ENCODE measurements at places on chromosomes 11 and 22. TPM values are rescaled to one million over a fixed set of nuclear protein-coding genes. Genes with fewer than 3 reads are reported as not detected.

- peak overlapping the region; percentile 35 for H3K4me3 ChIP-seq
- no peak overlapping the region for H3K27ac ChIP-seq
- H3K4me1 ChIP-seq = peaks cover 19% of the 10 kb centered on the region
- no peaks in the 10 kb centered on the region for H3K27me3 ChIP-seq
These were observed 781 bp downstream of the NECTIN1 start for GRCh38 chr11:119728211-119728626.

DNA sequence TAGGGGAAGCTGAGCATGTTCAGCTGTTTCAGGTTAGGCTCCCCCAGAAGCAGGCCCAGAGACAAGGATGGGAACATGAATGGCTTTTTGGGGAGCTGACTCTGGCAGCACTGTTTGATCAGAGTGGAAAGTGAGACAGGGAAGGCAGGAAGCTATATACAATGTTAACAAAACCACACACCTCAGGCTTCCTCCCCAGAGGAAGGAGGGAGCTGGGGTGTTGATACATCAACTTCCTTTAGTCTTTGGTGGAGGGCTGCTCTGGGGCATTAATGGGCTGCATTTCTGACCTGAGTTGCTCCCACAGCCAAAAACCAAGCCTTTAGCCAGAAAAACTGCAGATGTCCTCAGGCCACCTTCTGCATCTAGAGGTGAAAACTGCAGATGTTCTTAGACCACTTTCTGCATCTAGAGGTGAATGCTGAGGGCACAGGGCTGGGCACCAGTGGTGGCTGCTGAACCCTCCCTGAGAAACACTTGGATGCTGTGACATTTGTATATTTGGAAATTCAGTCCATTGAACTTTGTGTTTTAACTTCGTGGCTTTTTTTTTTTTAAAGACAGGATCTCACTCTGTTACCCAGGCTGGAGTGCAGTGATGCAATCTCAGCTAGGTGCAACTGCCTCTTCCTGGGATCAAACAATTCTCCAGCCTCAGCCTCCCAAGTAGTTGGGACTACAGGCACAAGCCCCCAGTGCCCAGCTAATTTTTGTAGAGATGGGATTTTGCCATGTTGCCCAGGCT lies 49.9 kb downstream of the KIAA1671 start:
- H3K27ac ChIP-seq = peak overlapping the region; percentile 49
- no peak overlapping the region for H3K4me3 ChIP-seq
- H3K36me3 ChIP-seq = no peaks in the 10 kb centered on the region
- H3K27me3 ChIP-seq = no peaks in the 10 kb centered on the region

GRCh38 chr11:61429346-61429690 lies 457 bp downstream of the CPSF7 start:
- peak overlapping the region; percentile 82 for H3K4me3 ChIP-seq
- DNase-seq = peak; percentile 46
- peaks cover 36% of the 10 kb centered on the region for H3K36me3 ChIP-seq
- no peaks in the 10 kb centered on the region for H3K27me3 ChIP-seq
- peaks cover 6% of the 10 kb centered on the region for H3K4me1 ChIP-seq

- DNase-seq = peak; percentile 51
- H3K36me3 ChIP-seq = no peaks in the 10 kb centered on the region
- H3K27ac ChIP-seq = no peak overlapping the region
These were observed 11.8 kb downstream of the TIGD3 start for GRCh38 chr11:65366340-65366773.

Gene RTN4R
- total RNA-seq = 7.2 TPM

- no peaks in the 10 kb centered on the region for H3K4me1 ChIP-seq
- H3K27me3 ChIP-seq = no peaks in the 10 kb centered on the region
- no peak overlapping the region for H3K27ac ChIP-seq
- H3K36me3 ChIP-seq = no peaks in the 10 kb centered on the region
- no peak for DNase-seq
These were observed 50.9 kb upstream of the HEPHL1 start for GRCh38 chr11:93969925-93970922.

- H3K27ac ChIP-seq = no peak overlapping the region
- no peaks in the 10 kb centered on the region for H3K36me3 ChIP-seq
- no peak for DNase-seq
- peaks cover 9% of the 10 kb centered on the region for H3K4me1 ChIP-seq
- no peaks in the 10 kb centered on the region for H3K27me3 ChIP-seq
These were observed 8.7 kb upstream of the MPEG1 start for GRCh38 chr11:59221441-59221840.

GRCh38 chr11:60795291-60795690 lies 10.2 kb downstream of the MS4A10 start:
- H3K36me3 ChIP-seq = no peaks in the 10 kb centered on the region
- H3K4me1 ChIP-seq = no peaks in the 10 kb centered on the region
- no peak overlapping the region for H3K27ac ChIP-seq
- no peaks in the 10 kb centered on the region for H3K27me3 ChIP-seq

- no peaks in the 10 kb centered on the region for H3K4me1 ChIP-seq
- DNase-seq = no peak
- no peak overlapping the region for H3K4me3 ChIP-seq
- no peaks in the 10 kb centered on the region for H3K36me3 ChIP-seq
- no peaks in the 10 kb centered on the region for H3K27me3 ChIP-seq
- H3K27ac ChIP-seq = no peak overlapping the region
These were observed 157.9 kb upstream of the C11orf87 start for GRCh38 chr11:109264128-109264527.

Gene SMIM38
- 2.0 TPM for total RNA-seq

DNA sequence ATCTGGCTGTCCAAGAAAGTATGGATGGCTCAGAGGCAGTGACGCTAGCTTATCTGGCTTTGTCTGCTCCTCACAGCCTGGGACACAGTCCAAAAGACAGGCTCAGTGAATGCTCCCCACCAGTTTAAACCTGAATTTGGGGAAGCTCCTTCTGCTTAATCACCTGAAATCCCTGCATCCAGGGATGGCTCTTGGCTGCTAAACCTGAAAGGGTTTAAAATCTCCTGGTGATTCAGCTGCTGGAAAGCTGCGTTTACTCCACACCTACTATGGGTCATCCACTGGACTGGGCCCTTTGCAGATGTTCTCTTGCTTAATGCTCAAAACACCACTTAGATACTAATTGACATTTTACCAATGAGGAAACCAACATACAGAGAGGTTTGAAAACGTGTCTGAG lies 302.0 kb upstream of the NARS2 start:
- H3K36me3 ChIP-seq = no peaks in the 10 kb centered on the region
- no peak for DNase-seq
- H3K4me3 ChIP-seq = no peak overlapping the region
- H3K4me1 ChIP-seq = no peaks in the 10 kb centered on the region
- no peaks in the 10 kb centered on the region for H3K27me3 ChIP-seq

DNA sequence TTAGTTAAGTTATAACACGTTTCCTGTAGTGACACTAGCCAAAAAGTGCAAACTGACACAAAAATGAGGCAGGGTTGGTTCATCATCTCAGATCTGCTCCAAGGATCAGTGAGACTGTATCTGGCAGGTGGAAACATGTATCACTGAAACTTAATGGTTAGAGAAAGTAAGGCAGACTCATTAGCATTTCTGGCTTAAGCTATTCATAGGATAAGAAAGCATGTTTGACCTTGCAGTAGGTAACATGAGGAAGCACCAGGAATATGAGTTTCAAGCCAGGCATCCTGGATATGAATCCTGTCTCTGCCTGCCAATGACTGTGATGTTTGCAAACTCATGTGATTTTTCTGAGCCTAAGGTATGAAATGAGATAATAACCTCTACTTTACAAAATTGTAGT lies 732.1 kb downstream of the NELL1 start:
- no peaks in the 10 kb centered on the region for H3K4me1 ChIP-seq
- H3K36me3 ChIP-seq = no peaks in the 10 kb centered on the region
- no peak overlapping the region for H3K27ac ChIP-seq
- no peak overlapping the region for H3K4me3 ChIP-seq

- H3K4me3 ChIP-seq = no peak overlapping the region
- peaks cover 20% of the 10 kb centered on the region for H3K4me1 ChIP-seq
- H3K27ac ChIP-seq = peak overlapping the region; percentile 6
- no peaks in the 10 kb centered on the region for H3K27me3 ChIP-seq
These were observed 28.3 kb downstream of the GRIK4 start for GRCh38 chr11:120539667-120540369.

GRCh38 chr22:19576460-19577421 lies 52.5 kb upstream of the CLDN5 start:
- H3K4me3 ChIP-seq = no peak overlapping the region
- H3K27me3 ChIP-seq = no peaks in the 10 kb centered on the region
- H3K36me3 ChIP-seq = no peaks in the 10 kb centered on the region
- H3K27ac ChIP-seq = no peak overlapping the region
- DNase-seq = no peak
- peaks cover 23% of the 10 kb centered on the region for H3K4me1 ChIP-seq

Gene C11orf54
- 53.7 TPM for total RNA-seq

Gene LRRC55
- 0.11 TPM for total RNA-seq

Gene NXPE4
- total RNA-seq = not detected

DNA sequence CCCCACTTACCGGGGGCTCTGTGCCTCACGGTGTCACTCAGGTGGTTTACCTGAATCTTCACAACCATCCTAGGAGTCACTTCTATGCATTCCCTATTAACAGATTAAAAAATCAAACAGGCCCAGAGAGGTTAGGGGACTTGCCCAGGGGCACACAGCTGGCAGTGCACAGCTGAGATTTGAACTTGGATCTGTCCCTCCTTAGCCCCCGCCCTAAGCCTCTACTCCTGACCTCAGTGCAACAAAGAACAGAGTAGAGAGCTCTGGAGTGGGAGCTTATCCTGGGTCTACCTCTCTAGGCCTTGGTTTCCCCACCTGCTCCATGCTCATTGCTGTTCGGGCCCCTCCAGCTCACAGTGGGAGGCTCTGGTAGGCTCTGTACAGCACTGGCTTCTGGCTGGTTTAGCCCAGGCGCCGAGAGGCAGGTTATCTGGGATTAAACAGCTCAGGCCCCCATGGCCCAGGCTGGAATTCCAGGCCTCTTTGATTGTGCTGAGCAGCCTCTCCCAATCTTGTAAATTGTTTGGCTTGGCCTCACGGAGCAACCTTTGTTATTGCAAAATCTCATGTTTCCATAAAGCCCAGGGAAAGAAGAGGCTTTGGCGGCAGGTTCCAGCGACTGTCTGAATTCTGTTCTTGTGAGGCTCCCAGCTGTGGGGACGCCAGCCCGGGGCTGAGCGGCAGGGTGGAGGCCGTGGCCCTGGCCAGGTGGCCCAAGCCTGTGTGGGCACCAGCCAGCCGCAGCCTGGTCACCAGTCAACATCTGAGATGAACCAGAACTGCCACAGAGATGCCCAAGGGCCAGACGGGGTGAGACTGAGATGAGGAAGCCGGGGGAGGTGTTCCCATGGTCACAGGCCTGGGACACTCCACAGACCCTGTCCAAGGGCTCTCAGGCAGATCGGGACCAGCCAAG lies 28.9 kb upstream of the SHISAL1 start:
- H3K27ac ChIP-seq = peak overlapping the region; percentile 22
- no peaks in the 10 kb centered on the region for H3K27me3 ChIP-seq

DNA sequence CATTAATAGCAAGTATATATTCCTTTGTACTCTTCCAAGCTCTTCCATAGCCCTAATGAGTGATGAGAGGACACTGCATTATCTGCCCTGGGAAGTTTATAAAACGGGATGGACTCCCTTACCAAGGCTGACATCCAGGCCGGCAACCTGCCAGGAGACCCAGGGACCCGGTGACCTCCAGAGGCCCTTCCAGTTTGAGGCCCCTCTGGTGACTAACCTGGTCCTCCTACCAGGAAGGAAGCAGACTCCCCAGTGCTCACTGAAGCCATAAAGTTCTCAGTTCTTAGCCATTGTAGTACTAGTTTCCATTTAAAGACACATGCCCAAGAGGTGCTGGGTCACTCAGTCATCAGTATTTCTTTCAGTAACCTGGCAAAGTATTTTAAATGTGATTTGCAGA lies 345.4 kb downstream of the TENM4 start:
- peaks cover 3% of the 10 kb centered on the region for H3K4me1 ChIP-seq
- DNase-seq = no peak
- no peak overlapping the region for H3K4me3 ChIP-seq
- H3K36me3 ChIP-seq = no peaks in the 10 kb centered on the region
- no peak overlapping the region for H3K27ac ChIP-seq
